Stimulated activated CD8-positive, alpha-beta memory T cell treated with anti-CD3 and anti-CD28 coated beads, Interleukin-4, amount 100 ng/mL, for 1 hour (primary cell): ENCODE measurements at places on chromosomes 6 and 20.

- no peak for DNase-seq
Measured at GRCh38 chr6:39891976-39892375, 42.3 kb downstream of the MOCS1 start.

DNA sequence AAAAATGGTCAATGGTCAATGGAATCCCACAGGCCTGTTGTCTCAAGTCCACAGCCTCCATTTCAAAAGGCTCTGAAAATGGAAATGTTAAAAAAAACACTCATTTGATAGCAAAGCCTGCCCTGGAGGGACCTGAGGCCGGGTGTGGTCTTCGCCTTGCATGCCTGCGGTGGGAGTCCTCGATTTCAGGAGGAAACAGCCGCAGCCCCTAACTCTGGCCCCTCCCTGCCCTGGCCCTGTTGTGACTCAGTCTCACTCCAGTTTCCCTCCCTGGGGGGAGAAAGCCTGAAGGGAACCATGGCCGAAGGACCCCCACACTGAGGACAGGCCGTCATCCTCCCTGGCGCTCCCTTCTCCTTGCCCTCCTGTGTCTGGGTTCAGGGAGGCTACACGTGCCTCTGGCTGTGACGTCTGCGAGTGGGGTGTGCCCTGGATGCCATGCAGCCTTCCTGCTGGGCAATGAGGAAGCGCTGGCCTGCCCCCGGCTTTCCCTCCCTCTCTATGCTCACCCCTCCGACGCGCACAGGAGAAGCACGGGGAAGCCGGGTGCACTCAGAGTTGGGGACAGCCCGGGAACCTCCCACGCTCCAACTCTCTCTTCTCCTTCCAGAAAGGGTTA lies 9.2 kb downstream of the BHLHE23 start:
- DNase-seq: no peak

GRCh38 chr6:122078481-122078880 lies 321.0 kb upstream of the HSF2 start:
- DNase-seq: no peak

GRCh38 chr20:15625981-15626380 lies 947.3 kb downstream of the KIF16B start:
- DNase-seq: no peak

DNA sequence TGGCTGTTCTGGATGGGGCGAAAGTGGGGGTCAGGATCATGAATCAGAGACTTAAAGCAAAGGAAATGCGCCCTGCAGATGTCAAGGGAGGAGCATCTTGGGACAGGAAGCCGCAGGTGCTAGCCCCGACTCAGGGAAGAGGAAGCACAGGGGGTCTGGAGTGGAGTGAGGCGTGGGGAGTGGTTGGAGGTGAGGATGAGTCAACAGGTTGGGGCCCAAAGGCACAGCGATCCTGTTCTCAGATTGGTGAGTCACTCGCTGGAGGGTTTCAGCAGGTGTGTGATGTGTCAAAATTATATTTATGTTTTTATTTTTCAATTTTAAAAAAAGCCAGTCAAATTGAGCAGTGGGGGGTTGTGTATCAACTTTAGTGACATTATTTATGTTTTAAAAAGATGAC lies 19.0 kb downstream of the PACSIN1 start:
- peak; percentile 16 for DNase-seq

DNA sequence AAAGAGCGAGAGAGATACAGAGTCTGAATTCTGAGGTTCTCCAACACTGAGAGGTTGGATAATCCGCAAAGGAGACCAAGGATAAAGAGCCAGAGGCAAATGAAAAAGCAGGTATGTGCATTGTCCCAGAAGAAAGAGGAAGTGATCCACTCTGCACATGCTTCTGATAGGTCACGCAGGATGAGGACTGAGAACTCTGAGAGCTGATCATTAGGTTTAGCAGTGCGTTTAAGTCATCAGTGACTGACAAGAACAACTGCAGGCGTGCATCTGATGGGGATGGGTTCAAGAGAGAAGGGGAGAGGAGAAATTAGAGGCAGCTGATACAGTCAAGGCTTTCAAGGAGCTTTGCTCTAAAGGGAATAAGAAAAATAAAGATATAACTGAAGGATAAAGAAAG lies 301.2 kb upstream of the SGK1 start:
- no peak for DNase-seq

DNA sequence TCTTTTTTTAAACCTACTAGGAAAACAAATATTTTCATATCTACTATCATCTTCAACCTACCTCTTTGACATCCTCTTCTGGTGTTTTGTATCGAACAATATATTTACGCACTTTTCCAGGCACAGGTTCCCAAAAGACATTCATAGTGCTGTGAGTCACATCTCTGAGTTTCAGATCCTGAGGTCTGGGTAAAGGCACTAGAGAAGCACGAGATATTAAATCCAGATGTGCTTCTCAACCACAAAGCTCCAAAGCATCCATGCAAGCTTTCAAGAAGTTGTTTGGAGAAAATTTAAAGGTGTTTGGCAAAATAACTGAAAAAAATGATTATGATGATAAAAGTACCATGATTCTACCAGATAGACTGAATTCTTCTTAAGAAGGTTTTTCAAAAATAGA lies 62.7 kb downstream of the COL12A1 start:
- no peak for DNase-seq

DNA sequence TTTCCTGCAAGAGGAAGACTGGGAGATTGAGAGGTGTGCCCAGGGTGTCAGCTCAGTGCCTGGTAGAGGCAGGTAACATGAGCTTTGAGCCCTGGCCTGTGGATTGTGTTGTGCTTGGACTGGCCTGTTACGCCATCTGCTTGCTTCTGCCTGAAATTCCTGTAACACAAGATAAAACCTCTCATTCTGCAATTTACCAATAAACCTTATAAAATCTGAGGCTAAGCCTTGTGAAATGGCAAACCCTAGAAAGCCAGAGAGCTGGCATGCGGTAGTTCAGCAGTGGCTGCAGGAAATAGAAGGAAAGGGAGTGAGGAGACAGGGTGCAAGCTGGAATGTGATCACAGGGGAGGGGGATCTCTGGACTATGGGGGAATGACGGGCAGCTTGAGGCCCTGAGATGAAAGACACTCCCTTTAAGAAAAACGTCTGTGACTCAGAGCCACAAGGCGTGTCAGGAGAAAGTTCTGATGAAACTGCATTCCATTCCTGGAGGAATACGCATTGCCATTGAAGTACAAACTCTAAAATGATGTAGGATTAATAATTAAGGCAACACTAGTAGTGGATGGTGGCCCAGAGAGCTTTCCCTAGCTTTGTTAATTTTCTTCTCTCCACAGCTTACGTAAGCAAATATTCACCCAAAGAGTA lies 26.3 kb upstream of the TFAP2A start:
- no peak for DNase-seq

GRCh38 chr20:52904837-52905236 lies 67.3 kb upstream of the TSHZ2 start:
- no peak for DNase-seq

- no peak for DNase-seq
Measured at GRCh38 chr6:28370440-28370839, 20.7 kb downstream of the ZKSCAN3 start.

GRCh38 chr6:166046226-166046625 lies 121.4 kb downstream of the TBXT start:
- DNase-seq: no peak

- DNase-seq: no peak
Measured at GRCh38 chr6:84228198-84228543, 728 bp upstream of the CEP162 start.

DNA sequence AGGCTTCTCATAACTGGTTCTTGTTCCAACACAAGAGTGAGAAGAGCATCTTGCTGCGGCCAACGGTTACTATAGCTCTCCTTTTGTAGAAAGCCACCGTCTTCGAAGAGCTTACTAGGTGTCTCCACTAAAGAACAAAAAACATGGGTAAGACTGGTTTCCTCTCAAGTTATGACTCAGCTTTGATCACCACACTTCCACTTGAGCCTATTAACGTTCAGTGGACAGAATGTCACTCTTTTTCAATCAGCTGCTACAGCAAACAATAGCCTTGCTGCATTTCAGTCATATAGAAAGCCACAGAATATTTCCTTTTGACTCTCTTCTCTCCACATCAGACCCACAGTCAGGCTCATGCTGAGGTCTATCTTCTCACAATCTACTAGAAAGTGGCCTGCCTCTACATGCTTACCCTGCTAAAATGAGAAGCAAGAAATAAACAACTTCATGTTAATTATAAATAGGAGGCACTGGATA lies 243.5 kb upstream of the PREP start:
- DNase-seq: no peak

- no peak for DNase-seq
Measured at GRCh38 chr6:33710296-33711121, 991 bp downstream of the UQCC2 start.

DNA sequence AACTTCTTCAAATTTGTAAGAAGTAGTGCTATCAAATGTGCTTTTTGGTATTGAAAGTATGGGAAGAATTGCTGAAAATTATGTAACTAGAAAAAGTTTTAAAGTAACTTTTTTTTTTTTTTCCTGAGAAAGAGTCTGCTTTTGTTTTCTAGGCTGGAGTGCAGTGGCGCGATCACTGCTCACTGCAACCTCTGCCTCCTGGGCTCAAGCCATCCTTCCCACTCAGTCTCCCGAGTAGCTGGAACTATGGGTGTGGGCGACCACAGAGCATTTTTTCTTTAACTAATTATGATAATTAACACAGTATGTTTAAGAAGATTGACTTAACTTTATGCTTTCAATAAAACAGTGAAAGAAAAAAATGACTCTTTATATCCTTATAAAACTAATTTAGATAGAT lies 38.4 kb downstream of the BMP5 start:
- DNase-seq: no peak

DNA sequence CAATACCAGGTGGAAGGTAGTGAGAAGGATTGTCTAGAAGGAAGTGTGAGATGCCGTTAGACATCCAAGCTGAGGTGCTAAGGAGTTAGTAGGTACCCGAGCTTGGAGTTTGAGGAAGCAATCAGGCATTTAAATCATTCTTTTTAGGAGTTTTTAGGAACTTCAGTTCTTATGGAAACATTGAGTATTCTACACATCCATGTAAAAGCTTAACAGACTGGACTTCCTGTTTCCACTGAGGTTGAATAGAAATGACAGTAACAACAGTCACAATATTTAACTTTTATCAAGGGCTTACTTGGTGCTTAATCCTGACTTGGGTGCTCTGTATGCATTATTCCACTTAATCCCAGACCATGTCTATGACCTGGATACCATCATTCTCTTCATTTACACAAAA lies 136.4 kb downstream of the UST start:
- no peak for DNase-seq

- DNase-seq: no peak
Measured at GRCh38 chr6:33590531-33591198, 10.6 kb upstream of the BAK1 start.

DNA sequence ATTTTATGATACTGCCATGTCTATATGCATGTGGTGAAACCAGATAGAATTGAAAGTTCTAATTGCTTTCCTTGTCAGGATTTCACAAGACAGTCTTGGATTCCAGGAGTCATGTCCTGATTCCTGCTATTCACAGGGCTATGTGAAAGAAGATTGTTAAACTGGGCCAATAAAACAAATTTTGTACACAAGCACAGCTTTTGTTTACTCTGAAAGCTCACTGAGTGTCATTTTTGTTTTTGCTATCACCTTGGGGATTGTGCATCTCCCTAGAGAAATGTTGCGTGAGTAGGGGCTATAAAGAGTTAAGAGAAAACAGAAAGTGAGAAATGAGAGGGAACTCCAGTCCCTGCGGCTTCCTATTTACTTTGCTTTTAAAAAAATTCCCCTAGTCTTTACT lies 627.5 kb downstream of the PKHD1 start:
- DNase-seq: no peak

GRCh38 chr6:45651301-45651700 lies 273.6 kb upstream of the SUPT3H start:
- no peak for DNase-seq

DNA sequence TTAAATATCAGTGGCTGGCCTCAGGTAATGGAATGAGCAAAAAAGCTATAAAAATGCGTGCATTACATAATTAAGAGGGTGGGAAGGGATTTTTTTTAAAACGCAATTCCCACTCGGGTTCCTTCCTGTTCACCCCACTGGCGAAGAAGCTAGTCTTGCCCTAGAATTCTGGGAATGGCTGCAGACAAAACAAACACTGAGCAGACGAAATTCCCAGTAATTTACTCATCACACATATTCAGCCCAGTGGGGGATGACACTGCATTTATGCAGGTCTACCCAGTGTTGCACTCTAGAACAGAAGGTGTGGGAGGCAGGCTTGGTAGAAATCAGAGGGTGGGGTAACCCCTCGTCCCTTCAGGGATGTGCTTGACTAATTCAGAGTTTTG lies 2695.0 kb upstream of the DEFB115 start:
- no peak for DNase-seq

- no peak for DNase-seq
Measured at GRCh38 chr6:44712353-44713111, 325.0 kb downstream of the CDC5L start.

GRCh38 chr6:13668291-13668928 lies 43.2 kb downstream of the RANBP9 start:
- no peak for DNase-seq

DNA sequence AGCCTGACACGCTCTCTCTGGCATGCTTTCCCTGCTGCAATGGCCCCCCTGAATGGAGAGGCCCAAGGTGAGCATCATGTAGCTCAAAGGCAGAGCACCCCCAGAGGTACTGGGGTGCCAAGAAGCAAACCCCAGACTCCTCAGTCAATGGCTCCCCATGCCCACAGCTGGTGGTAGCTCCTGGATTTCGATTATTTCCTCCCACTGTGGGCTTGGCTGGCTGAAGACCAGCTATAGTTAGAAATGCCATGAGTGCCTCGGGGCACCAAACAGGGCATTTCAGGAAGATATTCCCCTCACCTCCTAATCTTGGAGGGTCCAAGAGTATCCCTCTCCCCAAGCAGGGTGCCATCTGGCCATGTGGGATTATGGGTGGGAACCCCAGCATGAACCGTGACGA lies 16.8 kb downstream of the MAP1LC3A start:
- DNase-seq: no peak

DNA sequence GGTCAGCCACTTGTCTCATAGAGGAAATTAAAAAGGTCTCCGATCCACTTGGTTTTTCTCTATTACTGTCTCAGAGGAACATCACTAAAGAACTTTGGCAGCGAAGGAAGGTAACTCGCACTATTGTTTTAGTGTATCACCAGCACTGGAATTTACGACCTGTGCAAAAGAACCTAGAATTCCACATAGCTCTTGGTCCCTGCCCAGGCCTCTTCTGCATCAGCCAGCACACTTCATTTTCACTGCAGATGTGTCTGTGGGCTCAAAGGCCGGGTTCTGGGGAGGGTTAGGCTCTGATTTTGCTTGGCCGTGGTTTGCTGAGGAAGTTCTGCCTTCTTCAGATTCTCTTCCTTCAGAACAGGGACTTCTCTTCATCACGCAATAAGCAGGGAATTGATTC lies 102.8 kb upstream of the TMEM181 start:
- no peak for DNase-seq

DNA sequence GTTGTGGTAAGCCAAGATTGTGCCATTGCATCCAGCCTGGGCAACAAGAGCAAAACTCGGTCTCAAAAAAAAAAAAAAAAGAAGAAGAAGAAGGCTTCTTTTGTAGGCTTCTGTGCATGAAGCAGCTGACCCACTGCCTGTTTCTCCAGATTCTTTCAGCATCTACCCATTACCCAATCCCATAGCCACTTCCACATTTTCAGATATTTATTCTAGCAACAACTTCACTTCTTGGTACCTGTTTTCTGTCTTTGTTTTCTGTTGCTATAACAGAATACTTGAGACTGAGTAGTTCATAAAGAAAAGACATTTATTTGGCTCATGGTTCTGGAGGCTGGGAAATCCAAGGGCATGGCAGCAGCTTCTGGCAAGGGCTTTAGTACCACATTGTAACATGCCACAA lies 95.3 kb upstream of the SGK1 start:
- DNase-seq: no peak

GRCh38 chr6:24880451-24880850 lies 55.3 kb downstream of the RIPOR2 start:
- DNase-seq: no peak

- no peak for DNase-seq
Measured at GRCh38 chr6:14772188-14772587, 473.7 kb upstream of the JARID2 start.
